Activated naive CD8-positive, alpha-beta T cell treated with anti-CD3 and anti-CD28 coated beads, Interleukin-2, amount 10 ng/mL, durations not matched to agents 7 days and 5 days (primary cell): ENCODE measurements at places on chromosomes 1 and 21.

GRCh38 chr21:46194374-46195334 is 10.4 kb upstream of the SPATC1L start:
- no peak for DNase-seq

- DNase-seq: no peak
These were observed 126.8 kb downstream of the PIK3R3 start for GRCh38 chr1:46005594-46005993.

DNA sequence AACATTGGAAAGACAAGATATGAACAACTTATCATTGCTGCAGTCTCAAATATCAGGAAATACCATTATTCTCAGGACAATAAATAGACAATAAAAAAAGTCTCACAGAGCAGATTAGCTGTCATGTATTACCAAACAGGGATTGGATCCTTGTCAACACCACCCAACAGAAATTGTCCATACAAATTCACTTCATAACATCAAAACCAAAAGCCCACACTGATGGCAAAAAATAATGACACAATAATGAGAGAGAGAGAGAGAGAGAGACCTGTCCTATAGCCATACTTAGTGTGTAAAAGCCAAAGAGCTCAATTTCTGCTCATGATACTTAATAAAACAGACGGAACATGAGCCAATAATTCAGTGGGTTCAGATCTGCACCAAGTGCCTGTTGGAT is 96.5 kb downstream of the PPIAL4G start:
- no peak for DNase-seq

DNA sequence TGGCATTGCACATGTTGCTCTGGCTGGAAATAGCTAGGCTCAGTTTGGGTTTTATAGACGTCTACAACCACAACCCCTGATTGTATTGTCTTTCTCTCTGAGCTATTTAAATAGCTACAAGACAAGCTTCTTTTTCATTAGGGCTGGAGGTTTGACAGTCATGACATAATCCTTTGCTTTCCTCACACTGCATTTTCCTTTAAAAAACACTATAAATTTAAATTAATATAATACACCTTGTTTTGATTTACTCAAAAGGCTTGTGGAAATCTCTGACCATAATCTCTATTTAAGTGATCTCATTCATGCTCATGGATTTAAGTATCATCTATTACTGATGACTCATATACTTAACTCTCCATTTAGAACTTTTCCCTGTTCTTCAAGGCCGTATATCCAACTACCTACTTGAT is 50.4 kb upstream of the PTGFR start:
- DNase-seq: no peak
